ENCODE measurements at places on chromosomes 11 and 22.
A peak's percentile ranks its signal among the peaks of the same experiment; 100 is the strongest.

DNA sequence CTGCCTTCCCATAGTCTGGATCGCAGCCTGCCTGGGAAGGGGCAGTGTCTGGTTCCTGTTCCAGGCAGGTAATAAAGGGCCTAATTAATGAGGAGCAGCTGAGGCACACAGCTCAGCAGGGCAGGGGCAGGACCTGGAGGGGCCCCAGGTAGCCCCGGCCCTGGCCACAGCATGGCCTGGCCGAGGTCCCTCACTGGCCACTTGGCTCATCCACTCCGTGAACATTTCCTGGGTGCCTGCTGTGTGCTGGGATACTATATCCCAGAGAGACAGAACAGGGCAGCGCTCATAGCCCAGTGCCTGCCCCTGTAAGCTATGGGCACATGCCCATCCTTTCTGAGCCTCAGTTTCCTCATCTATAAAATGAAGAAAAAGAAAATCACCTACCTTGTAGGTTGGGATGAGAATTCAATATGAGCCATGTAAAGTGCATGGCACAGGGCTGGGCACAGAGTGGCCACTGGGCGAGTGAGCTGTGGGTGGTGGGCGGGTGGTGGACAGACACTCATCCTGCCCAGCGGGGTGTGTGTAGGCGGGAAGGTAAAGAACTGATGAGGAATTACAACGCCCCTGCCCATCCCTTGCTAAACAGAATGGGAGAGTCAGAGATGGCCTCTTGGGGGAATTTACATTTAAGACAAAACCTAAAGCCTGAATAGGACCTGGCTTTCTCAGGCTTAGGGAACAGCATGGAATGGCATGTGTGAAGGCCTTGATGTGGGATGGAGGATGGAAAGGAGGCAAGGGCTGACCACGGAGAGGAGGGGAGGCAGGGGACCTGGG, 9.2 kb downstream of the MYRF start:
- DNase-seq: no peak

- no peak for DNase-seq
Observed at GRCh38 chr11:69605737-69606526, 35.0 kb upstream of the CCND1 start.

DNA sequence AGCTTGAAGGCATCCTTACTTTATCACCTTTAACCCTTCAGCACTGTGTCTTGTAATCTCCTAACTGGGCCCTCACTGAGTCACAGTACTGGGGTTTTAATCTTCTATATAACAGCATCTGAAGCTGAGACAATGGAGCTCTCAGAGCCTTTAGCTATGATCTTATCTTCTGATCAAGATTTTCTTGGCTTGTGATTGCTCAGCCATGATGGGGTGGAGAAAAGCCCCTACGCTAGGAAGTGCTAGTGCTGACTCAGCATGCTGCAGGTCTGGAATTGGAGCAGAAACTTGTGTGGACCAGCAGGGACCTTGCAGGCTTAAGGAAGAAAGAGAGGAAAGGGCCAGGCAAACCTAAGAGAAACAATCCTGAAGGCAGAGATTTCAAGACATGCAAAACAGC, 71.7 kb upstream of the EED start:
- no peak for DNase-seq

DNA sequence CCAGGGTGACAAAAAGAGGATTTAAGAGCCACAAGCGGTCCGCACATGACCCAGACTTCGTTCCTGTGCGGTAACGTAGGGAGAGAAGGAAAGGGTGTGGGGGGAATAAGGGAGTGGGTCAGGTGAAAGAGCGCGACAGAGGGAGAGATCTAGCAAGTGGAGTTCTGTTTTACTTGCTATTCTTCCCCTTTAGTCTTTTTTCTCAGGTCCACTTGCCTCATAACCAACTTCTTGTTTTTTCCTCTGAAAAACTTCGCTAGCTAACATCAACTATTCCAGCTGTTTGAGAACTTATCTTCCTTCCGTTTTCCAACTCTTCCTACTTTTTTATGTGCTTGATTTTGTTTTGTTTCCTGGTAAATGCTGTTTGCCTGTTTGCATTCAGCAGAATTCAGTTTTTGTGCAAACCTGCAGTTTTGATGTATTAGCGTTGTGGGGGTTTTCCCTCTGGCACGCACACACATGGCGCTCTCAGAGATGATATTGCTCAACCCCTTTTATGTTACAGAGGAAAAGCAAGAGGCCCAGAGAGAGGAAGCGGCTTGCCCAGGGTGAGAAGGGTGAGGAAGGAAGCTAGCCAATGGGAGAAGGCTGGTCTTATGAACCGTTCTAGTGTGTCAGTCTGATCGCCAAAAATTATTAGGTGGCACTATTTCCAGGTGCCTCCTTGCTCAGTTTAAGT, 592 bp upstream of the CTSC start:
- DNase-seq: peak; percentile 2

GRCh38 chr22:22406445-22407027, 102.0 kb downstream of the ZNF280B start:
- DNase-seq: no peak

DNA sequence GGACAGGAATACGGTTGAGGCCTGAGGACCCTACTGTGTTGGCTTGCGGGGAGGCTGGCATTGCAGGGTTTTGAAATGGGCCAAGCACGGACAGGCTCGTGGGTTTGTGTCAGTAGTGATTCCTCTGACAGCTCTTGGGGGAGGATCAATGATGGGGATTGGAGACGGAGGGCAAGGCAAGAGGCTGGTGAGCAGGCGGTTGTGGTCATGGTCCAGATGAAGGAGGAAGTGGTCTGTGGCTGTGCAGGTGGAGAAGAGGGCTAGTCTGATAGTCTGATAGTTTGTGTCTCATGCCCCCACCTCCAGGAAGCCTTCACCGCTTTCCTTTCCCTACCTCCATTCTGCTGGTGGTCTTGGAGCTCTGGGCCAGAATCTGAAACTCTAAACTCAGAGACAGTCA, 3.0 kb downstream of the MAFF start:
- no peak for DNase-seq
